ENCODE measurements at places on chromosomes 3 and 15.

DNA sequence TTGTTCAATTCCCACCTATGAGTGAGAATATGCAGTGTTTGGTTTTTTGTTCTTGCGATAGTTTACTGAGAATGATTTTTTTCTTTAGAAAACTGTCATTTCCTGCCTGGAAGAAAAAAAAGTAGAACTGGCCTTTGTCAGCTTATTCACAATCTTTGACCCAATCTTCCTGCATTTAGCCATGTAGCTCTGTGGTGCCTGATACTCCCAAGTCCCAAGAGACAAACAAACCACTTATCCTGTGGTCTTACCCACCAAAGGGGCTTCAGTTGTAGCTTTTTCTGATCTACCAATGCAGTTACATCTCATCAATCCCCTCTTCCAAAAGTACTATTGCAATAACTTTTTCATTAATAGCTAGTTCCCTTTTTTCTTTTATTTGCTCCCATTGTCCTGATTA lies 444.6 kb downstream of the GRM7 start:
- no peak for DNase-seq

DNA sequence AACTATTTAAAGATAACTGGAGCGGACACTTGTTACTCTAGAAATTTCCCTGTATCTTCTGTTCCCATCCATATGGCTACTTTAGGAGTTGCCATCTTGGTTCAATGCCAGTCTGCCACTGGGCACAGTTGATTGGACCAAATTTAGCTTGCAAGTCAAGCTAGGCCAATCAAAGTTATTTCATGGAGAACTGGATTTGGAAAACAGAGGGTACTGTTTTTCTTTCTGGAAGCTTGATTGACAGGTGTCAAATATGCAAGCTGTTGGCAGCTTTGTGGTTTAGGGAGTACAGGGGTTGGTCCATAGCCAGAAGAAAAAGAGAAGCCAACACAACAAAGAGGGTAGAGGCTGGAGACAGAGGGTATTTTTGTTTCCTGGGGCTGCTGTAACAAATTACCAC lies 33.4 kb upstream of the KLHL25 start:
- no peak for DNase-seq

- DNase-seq, result no peak
Observed at GRCh38 chr3:69012100-69012799, 1.2 kb downstream of the EOGT start.

- DNase-seq, result no peak
Observed at GRCh38 chr3:70943886-70944285, 631.4 kb upstream of the MDFIC2 start.

GRCh38 chr3:196916221-196916620 lies 26.1 kb downstream of the NCBP2 start:
- no peak for DNase-seq

GRCh38 chr3:158505117-158505516 lies 65.9 kb upstream of the MLF1 start:
- no peak for DNase-seq

GRCh38 chr3:175826759-175827158 lies 967.6 kb downstream of the NAALADL2 start:
- DNase-seq, result no peak

GRCh38 chr3:123765475-123766128 lies 118.5 kb downstream of the MYLK start:
- DNase-seq, result no peak

GRCh38 chr15:73784291-73784690 lies 31.1 kb upstream of the INSYN1 start:
- no peak for DNase-seq

- DNase-seq, result peak; percentile 27
Observed at GRCh38 chr3:70108072-70108471, 108.5 kb downstream of the SAMMSON start.

GRCh38 chr3:195064300-195064931 lies 206.5 kb downstream of the XXYLT1 start:
- no peak for DNase-seq
